Urinary bladder (tissue), 4 donors: ENCODE measurements at places on chromosomes 3 and 15. TPM values are rescaled to one million over a fixed set of nuclear protein-coding genes. Genes with fewer than 3 reads are reported as not detected.

KPNA1 gene
- total RNA-seq, result 38.0 TPM

SMARCC1 gene
- 58.4 TPM for total RNA-seq

XCR1 gene
- 1.0 TPM for total RNA-seq

WDR93 gene
- total RNA-seq, result not detected

DUOXA2 gene
- 0.42 TPM for total RNA-seq

RLBP1 gene
- total RNA-seq, result not detected

ADAMTSL3 gene
- total RNA-seq, result 56.9 TPM

KIF15 gene
- 16.1 TPM for total RNA-seq

NTRK3 gene
- 26.4 TPM for total RNA-seq

KBTBD12 gene
- 2.7 TPM for total RNA-seq

GMNC gene
- total RNA-seq, result 0.26 TPM

KLHL40 gene
- 3.5 TPM for total RNA-seq

TRPC1 gene
- 86.2 TPM for total RNA-seq

PIGB gene
- 14.1 TPM for total RNA-seq

KCNMB2 gene
- 6.1 TPM for total RNA-seq

UBL7 gene
- 15.5 TPM for total RNA-seq

CLSTN2 gene
- 4.9 TPM for total RNA-seq

NCKIPSD gene
- total RNA-seq, result 8.6 TPM

MYO5A gene
- 29.5 TPM for total RNA-seq

ARGFX gene
- not detected for total RNA-seq

EID1 gene
- total RNA-seq, result 260 TPM

ABCC5 gene
- 47.5 TPM for total RNA-seq

STRIT1 gene
- total RNA-seq, result 1.4 TPM

LRRC31 gene
- total RNA-seq, result not detected

PEX11A gene
- 17.1 TPM for total RNA-seq

CCR4 gene
- 0.53 TPM for total RNA-seq

RASL12 gene
- total RNA-seq, result 54.6 TPM

FBXO45 gene
- total RNA-seq, result 19.5 TPM

ASB14 gene
- 0.21 TPM for total RNA-seq

ACTRT3 gene
- total RNA-seq, result 3.3 TPM

CCR8 gene
- total RNA-seq, result not detected

ITIH1 gene
- total RNA-seq, result not detected

NPAP1 gene
- 0.58 TPM for total RNA-seq

LRRC15 gene
- 0.11 TPM for total RNA-seq

PLCL2 gene
- total RNA-seq, result 23.0 TPM

TRA2B gene
- total RNA-seq, result 188 TPM

PCSK6 gene
- 14.1 TPM for total RNA-seq

FOXB1 gene
- total RNA-seq, result not detected

GOLGA8J gene
- not detected for total RNA-seq
